ENCODE measurements at places on chromosomes 13 and 19. TPM values are rescaled to one million over a fixed set of nuclear protein-coding genes. Genes with fewer than 3 reads are reported as not detected.

DNA sequence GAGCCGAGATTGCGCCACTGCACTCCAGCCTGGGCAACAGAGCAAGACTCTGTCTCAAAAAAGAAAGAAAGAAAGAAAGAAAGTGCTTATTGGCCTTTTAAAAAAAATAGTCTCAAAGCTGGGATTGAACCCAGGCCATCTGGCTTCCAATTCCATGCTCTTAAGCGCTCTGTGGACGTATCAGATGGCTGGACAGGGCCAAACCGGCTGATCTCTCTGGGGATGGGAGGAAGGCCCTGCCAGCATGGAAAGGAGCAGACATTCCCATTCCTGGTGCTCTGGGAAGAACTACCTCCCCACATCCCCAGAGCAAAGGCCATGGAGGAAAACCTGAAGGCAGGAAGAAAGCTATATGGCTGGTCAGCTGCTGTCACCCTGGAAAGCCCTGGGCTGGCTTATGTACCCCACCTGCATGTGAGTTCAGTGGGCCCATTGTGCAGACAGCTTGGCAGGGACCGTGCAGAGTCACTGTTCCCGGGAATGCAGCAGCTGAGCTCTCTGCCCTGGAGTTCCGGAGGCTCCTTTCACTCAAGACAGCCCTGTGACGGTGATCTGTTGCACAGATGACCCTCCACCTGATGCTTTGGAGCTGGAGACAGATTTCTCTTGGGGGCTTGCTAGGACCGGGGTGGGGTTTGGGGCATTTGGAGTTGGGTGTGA is 84.3 kb downstream of the SIPA1L3 start:
- no peak for DNase-seq

DNA sequence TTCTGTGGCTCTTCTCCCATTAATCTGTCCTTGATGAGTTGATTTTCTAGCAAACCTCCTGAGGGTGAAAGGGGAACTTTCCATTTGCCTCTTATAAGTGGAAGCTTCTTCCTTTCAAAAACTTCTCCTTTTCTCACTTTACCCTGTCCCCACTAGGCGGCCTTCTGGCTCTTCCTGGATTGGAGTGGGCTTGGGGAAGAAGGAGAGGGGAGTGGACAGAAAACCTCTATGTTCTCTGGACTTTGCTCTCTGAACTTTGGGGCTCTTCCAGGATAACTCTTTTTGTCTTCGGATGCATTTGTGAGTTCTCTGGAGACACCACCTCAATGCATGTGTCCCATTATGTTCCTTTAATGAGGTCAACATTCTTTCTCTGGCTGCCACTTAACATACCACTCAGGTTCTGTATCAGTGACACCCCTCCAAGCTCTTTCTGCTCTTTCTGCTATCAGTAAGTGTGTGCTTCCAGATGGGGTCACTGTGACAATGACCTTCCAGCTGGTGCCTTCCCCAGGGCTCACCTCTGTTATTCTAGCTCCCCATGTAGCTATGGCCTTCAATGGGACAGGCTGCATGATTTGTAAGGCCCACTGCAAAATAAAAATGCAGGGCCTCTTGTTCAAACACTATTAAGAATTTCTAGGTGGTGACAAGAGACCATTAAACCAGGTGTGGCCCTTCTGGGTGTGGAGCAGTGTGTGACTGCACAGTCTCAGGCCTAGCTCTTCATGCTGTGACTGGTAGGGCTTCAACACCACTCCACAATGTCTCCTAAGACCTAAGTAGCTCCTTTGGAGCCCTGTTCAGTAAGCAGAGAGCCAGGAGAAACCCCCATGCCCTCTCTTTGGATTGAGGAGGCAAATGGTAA is 389.2 kb downstream of the EFNB2 start:
- no peak for DNase-seq

- no peak for DNase-seq
Observed at GRCh38 chr13:53151336-53152056, 122.9 kb downstream of the OLFM4 start.

- no peak for DNase-seq
Observed at GRCh38 chr19:10516671-10517286, 468 bp downstream of the S1PR5 start.

DNA sequence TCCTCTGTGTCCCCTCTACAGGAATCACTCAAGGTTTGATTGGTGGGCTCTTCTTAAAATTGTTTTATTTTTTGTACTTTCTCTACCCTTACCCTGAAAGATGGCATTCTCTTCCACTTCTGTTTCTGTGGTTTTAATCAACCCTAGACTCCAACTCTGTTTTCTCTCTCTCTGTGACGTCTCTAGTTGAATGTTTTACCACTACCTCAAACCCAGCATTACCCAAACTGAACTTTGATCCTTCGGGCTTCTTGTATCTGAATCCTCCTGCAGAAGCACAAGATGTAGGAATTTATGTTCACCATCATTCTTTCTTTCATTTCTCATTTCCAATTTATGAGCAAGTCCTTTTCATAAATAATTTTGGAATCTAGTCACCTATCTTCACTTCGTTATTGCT is 39.9 kb downstream of the PCCA start:
- DNase-seq: no peak

The SRRM5 gene
- total RNA-seq: 0.16 TPM

DNA sequence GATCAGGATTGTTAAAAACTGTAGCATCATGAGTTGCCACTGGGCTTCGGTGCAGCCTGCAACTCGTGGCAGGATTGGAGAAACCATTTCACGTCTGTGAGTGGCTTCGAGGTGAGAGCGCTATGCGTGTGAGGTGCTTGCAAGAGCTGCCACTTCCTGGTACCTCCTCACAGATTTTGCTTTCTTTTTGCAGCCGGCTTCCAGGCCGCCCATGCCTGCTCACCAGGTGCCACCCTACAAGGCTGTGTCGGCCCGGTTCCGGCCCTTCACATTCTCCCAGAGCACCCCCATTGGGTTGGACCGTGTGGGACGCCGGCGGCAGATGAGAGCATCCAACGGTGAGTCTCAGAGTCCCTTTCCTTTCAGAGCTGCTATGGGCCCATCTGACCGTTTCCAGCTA is 57.9 kb upstream of the C1QTNF9 start:
- no peak for DNase-seq

DNA sequence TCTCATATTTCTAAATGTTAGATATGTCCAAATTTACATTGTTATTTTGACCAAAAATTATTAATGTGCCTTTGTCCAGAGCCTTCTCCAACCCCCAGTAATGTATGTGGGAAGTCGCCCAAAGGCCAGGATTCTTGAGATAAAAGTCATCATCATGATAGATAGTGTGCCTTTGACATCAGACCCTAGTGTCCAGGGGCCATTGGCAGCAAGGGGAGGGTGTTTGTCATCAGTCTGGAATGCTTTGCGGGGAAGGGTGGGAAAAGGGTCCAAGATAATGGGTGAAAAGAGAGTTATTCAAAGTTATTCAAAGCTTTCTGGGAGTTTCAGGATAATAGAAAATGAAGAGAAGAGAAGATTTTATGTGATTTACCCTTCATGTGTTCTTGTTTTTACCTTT is 909.5 kb upstream of the GPC6 start:
- DNase-seq: no peak

DNA sequence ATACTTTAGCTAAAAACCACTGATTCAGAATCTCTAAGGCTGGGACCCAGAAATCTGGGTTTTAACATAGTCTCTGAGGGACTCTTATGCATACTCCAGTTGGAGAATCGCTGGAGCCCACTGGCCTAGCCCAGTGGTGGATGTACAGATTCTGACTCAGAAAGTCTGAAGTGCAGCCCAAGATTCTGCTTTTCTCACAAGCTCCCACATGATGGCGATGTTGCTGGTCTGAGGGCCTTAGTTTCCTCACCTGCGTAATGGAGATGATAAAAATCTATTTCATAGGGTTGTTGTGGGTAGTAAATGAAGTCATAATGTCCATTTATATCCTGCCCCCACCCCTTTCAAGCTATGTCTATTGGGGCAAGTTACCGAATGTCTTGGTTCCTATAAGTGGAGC is 7.7 kb upstream of the CDADC1 start:
- no peak for DNase-seq

GRCh38 chr13:67445436-67445835 is 215.3 kb upstream of the PCDH9 start:
- DNase-seq: no peak

The JUNB gene
- total RNA-seq: 25.0 TPM

The FGF21 gene
- not detected for total RNA-seq

The POMP gene
- 113 TPM for total RNA-seq

The C1QTNF9 gene
- 4.5 TPM for total RNA-seq

DNA sequence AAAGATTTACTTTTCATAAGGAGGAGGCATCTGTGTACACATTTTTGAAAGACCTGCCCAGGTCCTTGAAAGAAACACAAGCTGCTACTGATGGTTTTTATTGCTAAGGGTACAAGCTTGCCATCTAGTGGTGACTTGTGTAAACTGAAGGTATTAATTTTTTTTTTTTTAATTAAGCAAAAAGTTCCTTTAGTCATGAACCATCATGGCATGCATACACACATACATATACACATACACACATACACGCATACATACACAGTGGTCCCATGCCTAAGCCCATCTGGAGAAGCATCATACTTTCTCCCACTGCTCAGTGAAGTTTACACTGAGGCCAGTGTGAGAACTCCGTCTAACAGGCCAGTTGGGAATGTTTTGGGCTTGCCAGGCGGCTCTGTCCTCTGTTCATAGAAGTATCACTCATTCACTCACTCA is 312.5 kb downstream of the DCLK1 start:
- DNase-seq: no peak

All from Right ventricle myocardium inferior (tissue), 1 donor.